ENCODE measurements at places on chromosomes 3 and 15.

- no peak for DNase-seq
Observed at GRCh38 chr3:4986175-4986781, 7.0 kb downstream of the BHLHE40 start.

- no peak for DNase-seq
Observed at GRCh38 chr3:175294793-175295192, 435.7 kb downstream of the NAALADL2 start.

- DNase-seq: no peak
Observed at GRCh38 chr3:13634615-13635014, 85.7 kb downstream of the FBLN2 start.

DNA sequence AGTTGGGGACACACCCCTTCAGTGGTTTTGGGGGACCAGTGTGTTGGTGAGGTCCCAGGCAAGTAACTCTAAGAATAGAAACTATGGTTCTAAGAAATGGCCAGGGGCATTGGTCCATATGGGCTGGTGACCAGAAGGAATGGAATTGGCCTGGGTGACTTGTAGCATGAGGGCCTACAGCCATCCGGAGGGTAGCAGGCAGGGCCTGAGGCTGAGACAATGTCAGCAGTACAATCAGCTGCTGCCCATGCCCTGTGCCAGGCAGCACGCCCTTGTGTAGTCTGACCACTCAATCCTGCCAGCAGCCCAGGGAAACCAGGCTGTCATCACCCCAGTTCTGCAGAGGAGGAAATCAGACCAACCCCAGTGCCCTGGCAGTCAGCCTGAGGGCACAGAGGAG, 100.6 kb downstream of the DNAJB8 start:
- no peak for DNase-seq

DNA sequence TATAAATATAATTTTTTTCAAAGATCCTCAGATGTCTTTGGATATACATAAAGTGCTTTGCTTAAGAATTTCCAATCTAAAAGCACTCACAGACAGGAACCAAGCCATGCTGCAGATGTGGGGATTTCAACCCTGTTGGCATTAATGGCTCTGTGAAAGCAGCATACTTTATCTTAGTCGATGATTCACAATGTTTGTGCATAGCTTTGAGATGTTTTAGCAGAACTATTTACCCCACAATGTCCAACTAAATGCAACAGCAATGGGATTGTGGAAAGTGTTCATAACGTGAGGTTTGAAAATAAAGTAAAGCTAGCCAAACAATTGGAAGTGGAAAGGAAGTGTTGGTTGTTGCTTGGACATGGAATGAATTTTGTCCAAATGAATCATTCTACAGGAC, 371.4 kb downstream of the SOX2 start:
- no peak for DNase-seq

DNA sequence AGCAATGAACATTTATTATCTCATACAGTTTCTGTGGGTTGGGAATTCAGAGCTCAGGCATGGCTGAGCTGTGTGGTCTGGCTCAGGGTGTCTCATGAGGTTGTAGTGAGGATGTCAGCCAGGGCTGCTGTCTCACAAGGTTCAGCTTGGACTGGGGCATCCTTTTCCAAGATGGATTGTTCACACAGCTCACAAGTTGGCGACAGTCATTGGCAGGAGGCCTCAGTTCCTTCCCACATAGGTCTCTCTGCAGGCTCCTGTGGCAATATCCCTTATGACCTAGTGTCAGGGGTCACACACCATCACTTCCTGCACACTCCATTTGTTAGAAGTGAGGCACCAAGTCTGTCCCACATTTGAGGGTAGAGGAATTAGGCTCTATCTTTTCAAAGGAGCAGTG, 56.0 kb downstream of the RPLP1 start:
- DNase-seq: no peak

- no peak for DNase-seq
Observed at GRCh38 chr3:186620213-186621092, 7.6 kb downstream of the AHSG start.

GRCh38 chr3:24520976-24521419, 26.3 kb upstream of the THRB start:
- DNase-seq: no peak

DNA sequence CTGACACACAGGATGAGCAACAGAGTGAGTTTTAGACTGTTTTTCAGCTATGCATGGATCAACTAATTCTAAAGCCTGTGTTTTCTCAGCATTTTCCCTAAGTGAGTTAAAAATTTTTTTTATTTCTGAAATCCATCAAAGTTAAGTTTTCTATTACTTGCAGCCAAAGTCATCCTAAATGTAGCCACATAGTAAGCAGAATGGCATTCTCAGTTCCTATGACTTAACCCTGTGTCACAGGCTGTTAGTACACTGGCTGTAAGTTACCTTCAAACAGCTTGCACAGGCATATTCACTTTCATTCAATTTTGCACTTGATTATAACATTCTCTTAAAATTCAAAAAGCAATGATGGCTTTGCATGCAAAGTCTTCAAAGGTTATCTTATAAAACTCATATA, 368.2 kb downstream of the OCA2 start:
- DNase-seq: no peak

DNA sequence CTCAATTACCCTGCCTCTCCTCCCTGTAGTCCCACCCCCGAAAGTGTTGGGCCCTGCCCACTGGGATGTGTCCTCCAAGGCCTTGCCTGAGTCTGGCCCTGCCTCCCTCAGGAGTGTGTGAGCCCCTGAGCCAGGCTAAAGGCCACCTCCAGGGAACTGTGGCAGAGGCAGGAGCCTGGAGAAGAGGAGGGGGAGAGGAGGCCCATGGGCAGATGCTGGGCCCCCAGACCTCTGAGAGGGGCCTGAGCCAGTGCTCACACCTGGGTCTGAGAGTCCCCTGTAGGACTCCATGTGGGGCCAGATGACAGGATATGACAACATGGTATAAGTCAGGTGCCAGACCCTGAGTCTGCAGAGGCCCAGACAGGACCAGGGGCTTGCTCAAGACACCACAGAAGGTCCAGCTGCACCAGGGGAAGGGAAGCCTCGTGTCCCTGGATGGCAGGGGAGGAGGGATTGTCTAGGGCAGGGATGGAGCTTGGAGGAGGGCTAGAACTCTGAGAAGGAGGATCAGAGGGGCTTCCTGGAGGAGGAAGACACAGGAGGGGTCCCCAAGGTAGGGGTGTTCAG, 217.9 kb downstream of the TBC1D2B start:
- DNase-seq: no peak

- no peak for DNase-seq
Observed at GRCh38 chr3:33075995-33076394, 21.0 kb downstream of the GLB1 start.

GRCh38 chr3:99859825-99860224, 42.2 kb downstream of the CMSS1 start:
- DNase-seq: no peak

DNA sequence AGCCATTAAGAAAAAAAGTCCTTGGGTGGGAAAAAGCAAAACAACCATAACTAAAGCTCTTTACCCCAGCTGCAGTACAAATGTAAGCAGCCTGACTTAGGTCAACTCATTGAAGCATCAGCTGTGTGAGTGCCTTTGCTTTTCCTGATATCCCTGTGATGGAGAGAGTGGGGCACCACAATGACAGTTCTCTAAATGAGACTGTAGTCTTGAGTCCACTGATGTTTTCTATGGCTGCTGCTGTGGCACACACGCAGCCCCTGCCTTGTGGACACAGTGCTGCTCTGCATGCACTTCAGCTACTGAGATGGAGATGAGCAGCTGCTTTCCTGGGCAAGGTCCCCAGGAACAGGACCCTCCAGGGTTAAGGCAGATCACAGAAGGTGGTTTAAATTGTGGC, 173.2 kb downstream of the KCNAB1 start:
- DNase-seq: no peak

- DNase-seq: no peak
Observed at GRCh38 chr15:55800216-55800615, 57.3 kb upstream of the PRTG start.

GRCh38 chr3:49171119-49171774, at the start of gene KLHDC8B:
Gene KLHDC8B (plus strand): TSS chr3:49171598. CDS start chr3:49172770, 1,172 bp downstream.
- peak; percentile 87 for DNase-seq

GRCh38 chr3:131608741-131609140, 106.0 kb upstream of the MRPL3 start:
- no peak for DNase-seq

- no peak for DNase-seq
Observed at GRCh38 chr3:13615019-13615528, 66.1 kb downstream of the FBLN2 start.

DNA sequence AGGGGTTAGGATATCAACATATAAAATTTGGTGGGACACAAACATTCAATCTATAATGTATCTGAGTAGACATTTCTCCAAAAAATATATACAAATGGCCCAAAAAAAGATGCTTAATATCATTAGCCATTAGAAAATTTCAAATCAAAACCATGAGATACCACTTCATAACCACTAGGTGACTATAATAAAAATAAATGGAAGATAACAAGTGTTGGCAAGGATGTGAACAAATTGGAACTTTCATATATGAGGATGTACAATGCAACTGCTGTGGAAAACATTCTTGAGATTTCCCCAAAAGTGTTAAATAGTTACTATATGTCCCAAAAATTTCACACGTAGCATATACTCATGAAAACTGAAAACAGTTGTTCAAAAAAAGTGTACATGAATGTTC, 36.5 kb upstream of the WNT7A start:
- DNase-seq: no peak

DNA sequence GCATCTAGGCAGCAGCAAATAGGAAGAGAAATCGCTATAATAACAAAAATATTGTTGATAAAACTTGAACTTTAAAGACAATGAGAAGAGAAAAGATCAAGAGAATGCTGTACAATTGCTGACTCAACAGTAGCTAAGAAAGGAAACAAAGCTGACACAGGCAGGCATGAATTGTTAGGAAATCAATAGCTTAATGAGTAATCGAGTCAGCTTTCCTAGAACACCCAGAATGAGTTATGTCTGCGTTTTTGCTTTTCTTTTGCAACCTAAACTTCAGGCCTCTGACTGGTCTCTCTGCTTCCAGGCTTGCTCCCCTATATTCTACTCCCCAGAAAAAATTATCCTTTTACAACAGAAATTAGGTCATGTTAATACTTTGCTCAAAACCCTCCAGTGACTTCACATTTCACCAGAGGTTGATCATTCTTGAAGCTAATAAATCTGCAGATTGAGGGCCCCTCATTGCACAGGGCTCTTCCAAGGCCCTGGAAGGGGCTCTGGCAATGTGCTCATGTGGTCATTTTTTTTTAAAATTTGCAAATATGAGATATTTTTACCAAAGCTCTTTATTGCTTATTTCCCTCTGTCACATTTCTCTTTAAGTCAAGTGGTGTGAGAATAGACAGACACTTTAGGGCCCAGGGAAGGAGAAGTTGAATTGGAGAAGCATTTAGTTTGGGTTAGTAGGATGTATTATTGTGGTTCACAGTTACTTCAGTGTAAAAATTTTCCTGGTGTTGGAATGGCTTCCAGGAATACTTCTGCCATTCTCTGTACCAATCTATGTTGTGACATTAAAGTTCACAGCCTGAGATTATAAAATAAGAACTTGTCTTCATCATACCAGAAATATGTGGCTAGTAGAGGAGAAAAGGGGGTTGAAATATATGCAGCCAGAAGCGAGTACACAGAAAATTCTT, 116.3 kb downstream of the TMCO5A start:
- no peak for DNase-seq

DNA sequence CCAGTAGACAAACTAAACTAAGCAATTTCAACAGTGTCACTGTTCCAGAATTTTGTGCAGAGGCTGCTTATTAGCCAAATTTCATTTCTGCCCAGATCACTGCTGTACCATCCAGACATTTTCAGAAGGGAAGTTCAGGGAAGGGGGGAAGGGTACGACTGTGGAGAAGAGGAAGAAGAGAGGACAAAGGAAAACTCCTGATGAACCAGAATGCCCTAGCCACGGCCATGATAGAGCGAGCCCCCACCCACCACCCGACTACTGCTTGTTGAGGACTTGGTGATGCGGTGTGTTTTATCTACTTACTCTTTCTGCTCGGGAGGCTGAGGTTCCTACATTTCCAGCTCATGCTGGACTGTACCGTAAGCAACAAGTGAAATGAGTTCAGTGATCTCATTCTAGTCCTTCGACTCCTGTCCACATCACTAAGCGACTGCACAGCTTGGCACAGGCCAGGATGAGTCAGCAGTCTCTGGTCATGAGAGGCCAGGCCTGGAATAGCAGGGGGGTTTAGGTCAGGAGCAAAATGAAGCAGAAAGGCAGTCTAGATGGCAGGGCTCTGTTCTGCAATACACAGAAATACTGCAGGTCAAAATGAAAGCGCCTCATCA, 330.8 kb downstream of the TIGIT start:
- no peak for DNase-seq

GRCh38 chr3:190554197-190554596, 40.3 kb downstream of the IL1RAP start:
- no peak for DNase-seq

DNA sequence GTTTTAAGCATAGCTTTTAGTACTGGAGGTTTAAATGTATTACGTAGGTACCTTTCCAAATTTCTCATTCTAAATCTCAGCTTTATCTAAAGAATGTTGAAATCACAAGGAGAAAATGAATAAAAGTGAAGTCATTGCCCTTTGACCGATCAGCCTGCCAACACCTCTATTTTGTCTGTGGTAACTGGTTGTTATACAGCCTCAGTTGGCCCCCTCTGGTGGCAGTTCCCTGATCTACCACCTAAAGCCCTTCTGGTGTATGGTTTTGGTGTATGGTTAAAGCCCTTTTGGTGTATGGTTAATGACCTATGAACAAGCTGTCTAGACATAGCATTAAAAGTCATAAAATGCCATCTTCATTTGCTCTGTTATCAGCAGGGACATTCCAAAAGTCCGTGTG, 378.2 kb upstream of the AZI2 start:
- peak; percentile 10 for DNase-seq

GRCh38 chr15:68479870-68480269, 47.9 kb upstream of the ITGA11 start:
- DNase-seq: no peak

DNA sequence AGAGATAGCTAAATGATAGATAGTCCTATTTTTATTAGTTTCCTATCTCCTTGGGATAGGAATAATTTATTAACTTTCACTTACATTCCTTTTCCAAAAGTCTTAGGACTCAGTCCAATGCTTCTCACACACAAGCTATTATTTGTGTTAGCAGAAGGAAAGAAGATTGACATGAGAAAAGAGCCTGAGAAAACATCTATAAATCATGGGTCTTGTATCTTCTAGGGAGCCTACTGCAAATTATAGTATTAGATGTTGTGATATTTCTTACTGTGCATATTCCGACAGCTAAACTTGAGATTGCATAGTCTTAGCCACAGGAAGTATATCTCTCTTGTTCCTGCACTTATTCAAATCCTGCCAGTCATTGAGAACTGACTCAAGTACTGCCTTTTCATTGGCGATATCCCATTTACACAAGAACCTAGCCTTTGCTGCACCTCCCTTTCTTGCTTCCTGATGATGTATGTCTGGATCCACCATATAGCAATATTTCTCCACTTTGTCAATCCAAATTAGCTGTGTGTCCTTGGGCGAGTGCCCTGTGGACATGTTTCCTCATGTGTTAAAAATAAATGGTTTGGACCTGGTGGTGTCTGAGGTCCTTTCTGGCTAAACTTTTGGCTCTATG, 245.1 kb upstream of the LMCD1 start:
- DNase-seq: no peak

- DNase-seq: no peak
Observed at GRCh38 chr3:157436583-157437291, at the start of gene PTX3. Gene PTX3 (plus strand): TSS chr3:157436850. CDS start chr3:157436934, 84 bp downstream.

Measured in stimulated activated naive CD8-positive, alpha-beta T cell treated with anti-CD3 and anti-CD28 coated beads, Interleukin-15, amount 100 ng/mL, for 72 hours (primary cell).